ENCODE measurements at places on chromosomes 16 and 17.

DNA sequence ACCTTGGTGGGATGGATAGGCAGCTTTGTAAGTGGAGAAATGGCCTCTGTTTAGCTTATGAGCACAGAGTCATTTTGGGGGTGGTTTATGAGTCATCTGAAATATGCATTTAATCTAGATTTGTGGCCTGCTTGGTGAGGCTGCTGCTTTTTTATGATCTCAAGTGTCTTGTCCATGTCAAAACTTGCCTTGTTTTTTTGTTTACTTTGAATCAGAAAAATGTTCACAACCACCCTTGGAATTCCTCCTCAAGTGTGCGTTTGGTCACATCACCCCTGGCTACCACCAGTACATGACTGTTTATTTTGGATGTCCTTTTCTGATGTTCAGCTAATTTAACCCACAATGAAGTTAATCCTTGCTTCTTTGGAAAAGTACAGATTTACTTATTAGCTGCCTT lies 64.6 kb downstream of the FTO start:
- no peak for DNase-seq

GRCh38 chr17:82697808-82698064 lies 762 bp downstream of the RAB40B start:
- DNase-seq, result no peak

DNA sequence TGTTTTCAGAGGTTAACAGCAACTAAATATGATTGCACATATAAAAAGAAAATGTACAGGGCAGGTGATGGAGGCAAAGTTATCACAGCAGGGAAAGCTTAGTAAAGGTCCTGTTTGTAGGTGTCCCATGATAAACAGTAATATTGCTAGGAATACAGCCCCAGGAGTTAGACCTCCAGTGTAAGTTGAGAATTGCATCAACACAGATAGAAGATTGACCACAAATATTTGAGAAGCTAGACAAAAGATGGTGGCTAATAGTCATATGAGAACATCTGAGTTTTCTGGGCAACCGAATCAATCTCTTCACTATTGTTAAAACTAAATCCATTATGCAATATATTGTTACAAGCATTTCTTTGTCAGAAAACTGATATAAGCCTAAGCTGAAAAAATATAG lies 152.6 kb downstream of the CDH11 start:
- DNase-seq, result no peak

GRCh38 chr17:62704381-62704971 lies 77.0 kb downstream of the MRC2 start:
- peak; percentile 61 for DNase-seq

GRCh38 chr16:25171390-25171789 lies 45.4 kb upstream of the AQP8 start:
- DNase-seq, result no peak

GRCh38 chr17:64661976-64662773 lies at the start of gene SMURF2:
SMURF2 (minus strand) TSS chr17:64662307; CDS start chr17:64661880, 427 bp downstream.
- peak; percentile 68 for DNase-seq

DNA sequence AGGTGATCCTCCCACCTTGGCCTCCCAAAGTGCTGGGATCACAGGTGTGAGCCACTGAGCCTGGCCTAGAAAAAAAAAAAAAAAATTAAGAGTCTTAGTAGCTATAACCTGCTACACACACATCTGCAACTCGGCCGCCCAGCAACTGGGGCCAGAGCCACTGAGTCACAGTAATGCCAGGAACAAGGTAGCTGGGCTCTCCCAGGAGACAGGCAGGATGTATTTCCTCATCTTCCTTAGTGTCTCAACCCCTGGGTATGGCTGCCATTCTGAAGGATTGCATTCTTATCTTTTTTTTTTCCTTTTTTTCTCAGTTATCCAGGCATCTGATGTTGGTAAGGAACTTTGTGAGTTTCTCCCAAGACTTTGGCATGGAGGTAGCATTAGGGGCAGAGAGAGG lies 7.1 kb upstream of the PSMD3 start:
- DNase-seq, result no peak

DNA sequence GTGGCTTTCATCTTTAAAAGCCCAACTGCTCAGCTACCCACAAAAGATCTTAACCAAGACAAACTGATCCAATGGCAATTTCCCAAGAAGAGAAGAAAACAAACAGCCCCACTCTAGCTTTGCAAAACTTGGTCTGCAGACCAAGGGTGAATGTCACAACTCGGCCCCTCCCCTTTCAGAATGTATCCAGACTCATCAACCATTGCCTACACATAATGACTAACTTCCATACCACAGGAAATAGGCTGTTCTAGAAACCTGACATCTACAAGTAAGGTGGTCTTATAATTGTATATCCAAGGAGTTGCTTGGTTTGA lies 16.0 kb downstream of the DCUN1D3 start:
- no peak for DNase-seq

DNA sequence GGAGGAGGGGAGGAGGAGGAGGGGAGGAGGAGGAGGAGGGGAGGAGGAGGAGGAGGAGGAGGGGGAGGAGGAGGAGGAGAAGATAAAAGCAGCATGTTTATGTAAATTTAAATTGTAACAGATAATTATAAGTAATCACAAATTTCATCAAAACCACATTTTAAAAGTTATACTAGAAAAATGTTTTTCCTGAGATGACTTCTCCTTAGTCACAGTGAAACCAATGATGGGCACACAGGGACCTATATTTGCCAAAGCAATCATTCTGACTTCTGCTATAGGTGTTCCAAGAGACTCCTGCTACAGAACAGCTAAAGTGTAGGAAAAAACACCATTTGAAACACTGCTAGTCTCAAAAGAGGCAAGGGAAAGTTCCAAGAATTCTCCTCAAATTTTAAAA lies 66.4 kb downstream of the CEP95 start:
- DNase-seq, result no peak

DNA sequence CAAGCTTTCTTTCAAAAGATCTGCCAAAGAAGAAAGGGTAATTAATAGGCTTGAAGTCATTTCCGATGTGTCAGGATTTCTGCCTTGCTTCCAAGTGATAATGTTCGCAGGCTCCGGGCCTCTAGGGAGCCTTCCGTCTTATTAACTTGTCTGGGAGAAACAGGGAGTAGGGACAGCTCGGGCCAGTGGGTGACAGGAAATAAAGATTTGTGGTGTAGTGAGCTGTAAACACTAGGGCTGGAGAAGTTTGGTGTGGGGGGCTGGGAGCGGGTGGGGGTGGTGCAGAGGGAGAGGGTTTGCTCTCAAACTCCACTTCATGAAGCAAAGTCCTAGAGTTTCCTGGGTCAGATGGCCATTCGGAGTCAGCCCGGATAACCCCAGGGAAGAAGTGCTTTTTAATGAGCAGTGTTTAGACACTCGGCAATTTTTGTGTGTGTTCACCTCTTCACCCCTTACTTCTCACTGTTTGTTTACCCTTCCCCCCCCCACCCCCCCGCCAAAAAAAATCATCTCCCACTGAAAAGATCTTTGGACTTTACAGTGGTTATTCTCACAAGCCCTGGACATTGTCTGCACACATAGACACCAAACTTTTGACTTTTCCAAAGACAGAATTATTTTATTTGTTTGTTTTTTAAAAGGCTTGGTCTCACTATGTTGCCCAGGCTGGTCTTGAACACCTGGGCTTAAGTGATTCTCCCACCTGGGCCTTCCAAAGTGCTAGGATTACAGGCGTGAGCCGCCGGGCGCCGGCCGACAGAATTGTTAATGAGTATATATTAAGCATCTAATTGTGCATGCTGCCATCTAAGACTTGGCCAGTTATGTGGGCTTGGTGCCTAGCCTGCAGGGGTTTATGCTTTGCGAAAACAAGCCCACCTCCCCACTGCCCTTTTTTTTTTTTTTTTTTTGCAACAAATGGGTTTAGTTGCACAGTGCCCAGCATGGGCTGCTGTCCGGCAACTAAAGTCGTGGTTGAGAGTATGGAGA lies 196.4 kb downstream of the CCDC182 start:
- no peak for DNase-seq

- DNase-seq, result no peak
Measured at GRCh38 chr17:28127196-28127595, 84.7 kb downstream of the NLK start.

DNA sequence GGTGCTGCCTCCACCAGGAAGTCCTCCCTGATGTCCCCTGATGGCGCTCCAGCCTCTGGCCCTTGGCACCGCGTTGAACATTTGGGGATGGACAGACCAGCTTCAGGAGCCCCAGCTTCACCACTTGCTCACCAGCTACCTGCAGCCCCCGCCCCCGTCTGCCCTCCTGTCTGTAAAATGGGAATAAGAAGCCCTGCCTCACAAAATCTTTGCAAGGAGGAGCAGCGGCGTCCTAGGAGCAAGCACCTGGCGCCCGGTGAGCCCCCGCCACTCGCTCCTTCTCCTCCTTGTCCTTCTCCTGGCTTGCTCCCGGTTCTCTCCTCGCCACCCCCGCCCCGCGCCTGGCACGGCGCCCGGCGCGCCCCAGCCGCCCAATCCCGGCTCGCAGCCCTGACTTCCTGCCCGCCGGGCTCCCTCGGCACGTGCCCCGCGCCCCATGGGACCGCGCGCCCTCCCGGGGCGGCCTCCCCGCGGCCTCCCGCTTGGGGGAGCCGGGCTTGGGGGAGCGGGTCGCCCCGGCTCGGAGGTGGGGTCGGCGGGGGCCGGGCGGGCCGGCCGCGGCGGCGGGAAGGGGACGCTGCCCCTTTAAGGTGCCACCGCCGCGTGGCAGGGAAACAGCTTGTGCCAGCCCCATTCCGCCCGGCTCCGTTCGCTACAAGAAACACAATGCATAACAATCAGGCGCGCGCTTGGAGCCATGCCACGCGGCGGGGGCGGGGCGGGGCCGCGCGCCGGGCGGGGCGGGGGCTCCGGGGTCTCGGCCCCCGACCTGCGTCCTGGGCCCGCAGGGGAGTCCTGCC lies 9.1 kb upstream of the PPP1R1B start:
- no peak for DNase-seq

- DNase-seq, result no peak
Measured at GRCh38 chr17:75743625-75744206, 21.3 kb downstream of the GALK1 start.

All from nucleus accumbens (tissue), 56 donors.